ENCODE measurements at places on chromosomes 16 and 17.
A peak's percentile ranks its signal among the peaks of the same experiment; 100 is the strongest.

GRCh38 chr16:29698042-29698441 lies 19.1 kb downstream of the QPRT start:
- no peak for DNase-seq

DNA sequence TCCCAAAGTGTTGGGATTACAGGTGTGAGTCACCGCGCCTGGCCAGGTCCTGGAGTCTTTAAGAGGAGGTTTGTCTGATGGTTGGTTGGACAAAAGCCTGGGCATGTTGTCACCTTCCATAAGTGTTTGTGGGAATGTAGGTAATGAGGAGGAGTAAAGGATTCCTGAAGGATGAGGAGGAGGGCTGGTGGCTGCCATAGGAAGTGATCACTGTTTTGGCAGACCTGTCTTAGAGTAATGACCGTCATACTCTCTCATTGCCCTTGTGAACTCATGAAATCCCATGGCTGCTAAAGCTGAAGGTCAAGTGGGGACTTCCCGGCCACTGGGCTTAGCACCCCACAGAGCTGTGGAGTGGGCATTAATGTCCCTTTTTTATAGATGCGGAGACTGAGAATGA lies 40.5 kb downstream of the TENT4B start:
- DNase-seq, result no peak

DNA sequence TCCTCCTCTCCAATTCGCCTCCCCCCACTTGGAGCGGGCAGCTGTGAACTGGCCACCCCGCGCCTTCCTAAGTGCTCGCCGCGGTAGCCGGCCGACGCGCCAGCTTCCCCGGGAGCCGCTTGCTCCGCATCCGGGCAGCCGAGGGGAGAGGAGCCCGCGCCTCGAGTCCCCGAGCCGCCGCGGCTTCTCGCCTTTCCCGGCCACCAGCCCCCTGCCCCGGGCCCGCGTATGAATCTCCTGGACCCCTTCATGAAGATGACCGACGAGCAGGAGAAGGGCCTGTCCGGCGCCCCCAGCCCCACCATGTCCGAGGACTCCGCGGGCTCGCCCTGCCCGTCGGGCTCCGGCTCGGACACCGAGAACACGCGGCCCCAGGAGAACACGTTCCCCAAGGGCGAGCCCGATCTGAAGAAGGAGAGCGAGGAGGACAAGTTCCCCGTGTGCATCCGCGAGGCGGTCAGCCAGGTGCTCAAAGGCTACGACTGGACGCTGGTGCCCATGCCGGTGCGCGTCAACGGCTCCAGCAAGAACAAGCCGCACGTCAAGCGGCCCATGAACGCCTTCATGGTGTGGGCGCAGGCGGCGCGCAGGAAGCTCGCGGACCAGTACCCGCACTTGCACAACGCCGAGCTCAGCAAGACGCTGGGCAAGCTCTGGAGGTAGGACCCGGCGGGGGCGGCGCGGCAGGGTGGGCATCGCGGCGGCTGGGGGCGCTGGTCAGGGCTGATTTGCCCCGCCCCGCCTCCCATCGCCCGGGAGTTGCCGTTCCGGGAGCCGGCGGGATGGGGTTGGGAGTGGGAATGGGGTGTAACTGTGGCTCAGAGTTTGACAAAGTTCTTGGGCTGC lies 567 bp downstream of the SOX9 start:
- peak; percentile 69 for DNase-seq

DNA sequence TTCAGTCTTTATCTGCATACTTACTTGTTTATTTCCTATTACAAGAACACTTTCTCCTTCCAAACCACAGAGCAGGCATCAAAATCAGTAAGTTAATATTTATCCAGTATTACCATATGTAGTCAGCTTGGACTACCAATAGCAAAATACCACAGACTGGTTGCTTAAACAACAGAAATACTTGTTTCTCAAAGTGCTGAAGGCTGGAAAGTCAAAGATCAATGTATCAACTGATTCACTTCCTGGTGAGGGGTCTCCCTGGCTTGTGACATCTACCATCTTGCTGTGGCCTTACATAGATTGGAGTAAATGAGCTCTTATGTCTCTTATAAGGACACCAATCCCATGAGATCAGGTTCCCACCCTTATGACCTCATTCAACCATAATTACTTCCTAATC lies 2.6 kb downstream of the STXBP4 start:
- no peak for DNase-seq

GRCh38 chr17:81448442-81448841 lies 53.2 kb downstream of the BAHCC1 start:
- DNase-seq, result no peak

DNA sequence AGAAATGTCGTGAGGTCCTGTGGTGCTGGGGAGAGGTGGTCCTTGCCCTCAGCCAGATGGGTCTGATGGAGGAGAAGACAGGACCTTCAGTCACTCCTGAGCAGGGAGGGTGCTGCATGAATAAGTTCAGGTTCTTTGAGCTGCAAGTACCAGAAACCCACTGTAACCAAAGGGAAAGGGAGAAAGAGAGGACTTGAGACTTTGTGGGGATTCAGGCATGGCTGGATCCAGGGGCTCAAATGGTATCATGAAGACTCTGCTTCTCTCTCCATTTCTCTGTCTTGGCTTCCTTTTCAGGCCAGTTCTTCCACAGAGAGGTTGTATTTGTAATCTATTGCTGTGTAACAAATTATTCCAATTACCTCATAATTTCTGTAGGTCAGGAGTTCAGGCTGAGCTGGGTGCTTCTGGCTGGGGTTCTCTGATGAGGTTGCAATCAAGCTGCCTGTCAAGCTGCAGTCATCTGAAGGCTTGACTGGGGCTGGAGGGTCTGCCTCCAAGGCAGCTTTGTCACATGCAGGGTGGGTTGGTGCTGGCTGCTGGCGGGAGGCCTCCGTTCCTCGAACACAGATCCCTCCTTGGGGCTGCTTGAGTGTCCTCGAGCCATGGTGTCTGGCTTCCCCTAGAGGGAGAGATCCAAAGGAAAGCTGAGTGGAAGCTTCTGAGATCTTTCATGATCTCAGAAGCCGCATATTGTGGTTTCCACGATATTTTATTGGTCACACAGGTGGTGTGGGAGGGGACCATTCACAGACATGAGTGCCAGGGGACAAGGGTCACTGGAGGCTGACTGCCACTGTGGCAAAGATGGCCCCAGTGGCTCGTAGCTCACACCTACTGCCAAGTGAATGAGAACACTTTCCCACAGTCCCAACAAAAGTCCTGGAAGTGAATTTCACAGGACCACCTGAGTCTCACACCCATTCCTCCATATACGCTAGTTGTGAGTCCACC lies 5.9 kb upstream of the ADCY7 start:
- no peak for DNase-seq

- DNase-seq, result no peak
Observed at GRCh38 chr16:49382916-49383315, 9.3 kb downstream of the C16orf78 start.

- DNase-seq, result no peak
Observed at GRCh38 chr17:38746849-38747462, 1.2 kb downstream of the PCGF2 start.

GRCh38 chr17:10812674-10813073 lies 8.8 kb upstream of the TMEM238L start:
- DNase-seq, result no peak

DNA sequence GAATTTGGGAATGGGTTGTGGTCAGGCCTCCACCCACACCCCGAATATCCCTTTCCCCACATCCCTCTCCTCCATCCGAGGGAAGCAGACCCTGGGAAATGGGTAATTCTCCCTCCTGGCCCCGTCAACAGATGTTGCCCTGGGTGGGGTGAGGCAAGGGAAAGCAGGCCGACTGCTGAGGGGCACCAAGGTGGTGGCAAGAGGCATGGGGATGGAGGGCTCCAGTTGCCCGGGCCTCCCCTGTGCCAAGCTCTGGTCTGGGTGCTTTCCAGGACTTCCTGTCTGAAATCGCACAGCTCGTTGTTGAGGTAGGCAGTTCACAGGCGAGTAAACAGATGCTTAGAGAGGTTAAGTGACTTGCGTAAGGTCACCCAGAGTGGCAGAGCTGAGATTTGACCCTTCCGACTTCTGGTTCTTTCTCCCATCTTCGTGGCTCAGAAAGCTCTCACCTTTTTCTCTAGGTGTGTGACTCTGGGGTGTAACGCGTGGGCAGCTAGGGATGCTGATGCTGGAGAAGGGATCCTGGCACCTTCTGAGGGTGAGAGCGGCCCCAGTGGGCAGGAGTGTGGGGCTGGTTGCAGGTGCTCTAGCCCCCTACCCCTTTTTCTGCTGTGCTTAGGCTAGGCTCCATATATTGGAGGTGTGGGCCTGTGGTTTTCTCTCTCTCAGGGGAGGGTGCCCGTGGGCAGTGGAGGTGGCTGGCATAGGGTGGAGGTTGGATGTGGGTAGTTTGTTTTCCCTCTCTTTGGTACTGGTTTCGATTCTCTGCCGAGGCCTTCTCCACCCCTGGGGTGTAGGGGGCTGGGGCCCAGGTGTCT lies 17.2 kb downstream of the RARA start:
- DNase-seq, result no peak

GRCh38 chr17:19298569-19299213 lies 61.5 kb downstream of the EPN2 start:
- DNase-seq, result no peak

DNA sequence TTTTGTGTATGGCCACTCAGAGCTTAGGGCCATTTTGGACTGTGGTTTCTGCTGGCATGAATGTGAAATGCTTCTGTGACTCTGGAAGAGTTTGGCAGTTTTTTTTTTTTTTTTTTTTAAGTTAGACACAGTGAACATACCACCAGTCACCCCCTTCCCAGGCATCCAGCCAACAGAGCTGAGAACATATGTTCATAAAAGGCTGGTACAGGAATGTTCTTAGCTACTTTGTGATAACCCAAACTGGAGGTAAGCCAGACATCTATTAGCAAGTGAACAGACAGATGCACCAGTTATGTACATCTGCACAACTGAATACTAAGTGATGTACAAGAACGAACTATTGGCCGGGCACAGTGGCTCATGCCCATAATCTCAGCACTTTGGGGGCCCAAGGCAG lies 92.7 kb downstream of the ABCC1 start:
- peak; percentile 83 for DNase-seq

GRCh38 chr17:42891539-42892152 lies 9.0 kb upstream of the G6PC1 start:
- DNase-seq, result no peak

DNA sequence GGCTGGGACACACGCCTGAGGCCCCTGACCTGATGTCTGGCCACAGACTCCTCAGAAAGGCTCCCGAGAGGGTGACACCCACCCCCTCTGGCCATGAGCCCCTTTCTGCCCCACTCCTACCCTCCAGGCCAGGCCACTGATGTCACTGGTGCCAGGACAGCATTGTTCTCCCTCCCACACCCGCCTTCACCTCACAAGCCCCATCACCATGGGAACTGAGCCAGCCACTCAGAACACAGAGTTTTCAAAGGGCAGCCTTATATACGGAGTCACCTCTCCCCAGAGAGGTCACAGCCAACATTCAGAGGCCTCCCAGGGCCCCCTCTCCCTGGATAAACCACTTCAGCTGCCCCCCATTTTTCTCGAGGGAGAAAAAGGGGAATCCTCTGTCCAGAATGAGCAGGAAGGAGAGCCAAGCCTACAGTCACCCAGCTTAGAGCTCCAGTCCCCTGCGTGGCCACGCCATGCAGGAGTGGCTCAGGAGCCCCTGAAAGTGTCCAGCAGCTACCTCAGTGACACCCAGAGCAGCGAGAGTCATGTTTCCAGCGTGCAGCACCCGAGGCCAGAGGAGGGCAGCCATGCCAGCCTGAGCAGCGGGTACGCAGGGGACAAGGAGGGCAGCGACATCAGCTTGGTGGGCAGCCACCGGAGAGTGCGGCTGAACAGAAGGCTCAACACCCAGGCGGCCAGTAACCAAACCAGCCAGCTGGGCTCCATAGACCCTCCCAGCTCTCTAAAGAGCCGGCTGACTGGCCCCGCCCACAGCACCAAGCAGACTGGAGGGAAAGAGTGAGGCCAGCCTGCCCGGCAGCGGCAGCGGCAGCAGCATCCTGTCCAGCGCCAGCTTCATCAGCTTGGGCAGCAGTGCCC lies at the start of gene C16orf82:
TSS of gene C16orf82 (plus strand) at position 260 of the 870 bp plus-strand sequence.
- no peak for DNase-seq

DNA sequence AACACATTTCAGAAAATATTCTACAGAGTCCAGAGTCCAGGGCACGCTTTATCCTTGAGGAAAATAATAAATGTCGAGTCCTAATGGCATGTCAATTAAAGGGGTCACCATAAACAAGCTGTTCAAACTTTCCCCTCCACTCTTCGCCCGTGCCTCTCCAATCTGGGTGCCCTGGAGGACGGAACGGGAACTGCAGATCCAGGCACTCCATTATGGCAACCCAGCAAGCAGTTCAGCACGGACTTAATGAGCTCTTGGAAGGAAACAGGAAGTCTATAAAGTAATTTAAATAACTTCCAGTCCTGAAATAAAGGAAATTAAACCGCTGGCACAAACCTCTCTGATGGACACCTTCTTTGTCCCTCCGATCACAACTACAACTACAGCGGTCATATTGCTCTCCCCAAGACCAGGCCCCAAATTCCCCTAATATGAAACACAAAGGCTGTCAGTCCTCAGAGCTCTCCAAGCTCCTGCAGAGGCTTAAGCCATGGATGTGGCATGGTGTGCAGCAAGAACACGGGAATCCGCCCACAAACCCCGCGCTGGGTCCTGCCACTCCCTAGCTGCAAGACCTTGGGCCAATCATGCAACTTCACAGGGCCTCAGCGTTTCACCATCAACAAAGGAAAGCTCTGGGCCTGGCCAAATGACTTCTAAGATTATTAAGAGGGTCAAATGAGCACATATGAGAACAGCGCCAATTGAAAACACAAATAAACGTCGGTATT lies 52.6 kb downstream of the ZFHX3 start:
- DNase-seq, result no peak

DNA sequence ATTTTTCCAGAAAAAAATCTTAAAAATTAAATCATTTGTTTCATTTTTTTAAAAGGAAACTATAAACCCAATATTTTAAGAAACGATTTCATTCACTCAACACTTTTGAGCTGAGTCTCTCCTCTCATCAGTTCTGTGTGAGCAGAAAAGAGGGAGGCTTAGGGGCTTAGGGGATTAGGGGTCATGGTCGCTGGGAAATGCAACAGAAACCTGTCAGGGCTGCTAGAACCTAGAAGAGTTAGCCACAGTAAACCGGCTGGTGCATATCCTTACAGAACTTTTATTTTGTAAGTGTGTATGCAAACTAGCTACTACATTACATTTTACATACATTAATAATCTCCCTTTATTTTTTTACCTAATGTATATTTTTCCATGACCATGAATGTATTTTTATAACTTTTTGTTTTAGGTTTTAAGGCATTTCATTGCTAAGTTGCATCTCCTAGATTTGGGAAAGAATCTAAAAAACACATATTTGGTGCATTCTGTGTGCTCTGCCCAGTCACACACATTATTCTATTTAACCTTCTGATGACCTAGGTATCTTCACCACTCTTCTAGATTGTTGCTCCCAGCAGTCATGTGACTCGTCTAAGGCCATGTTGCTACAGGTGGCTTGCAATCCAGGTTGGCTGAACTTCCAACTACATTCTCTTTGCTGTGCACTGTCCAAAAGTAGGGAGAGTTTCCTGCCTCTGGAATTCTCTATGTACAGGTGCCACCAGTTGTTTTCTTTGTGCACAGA lies 24.4 kb downstream of the TBC1D3B start:
- DNase-seq, result no peak

All from fibroblast of gingiva (primary cell).